Omental fat pad (tissue), 4 donors: ENCODE measurements at places on chromosomes 13 and 19.

- no peak for DNase-seq
Measured at GRCh38 chr19:15404097-15404779, 14.6 kb downstream of the AKAP8L start.

DNA sequence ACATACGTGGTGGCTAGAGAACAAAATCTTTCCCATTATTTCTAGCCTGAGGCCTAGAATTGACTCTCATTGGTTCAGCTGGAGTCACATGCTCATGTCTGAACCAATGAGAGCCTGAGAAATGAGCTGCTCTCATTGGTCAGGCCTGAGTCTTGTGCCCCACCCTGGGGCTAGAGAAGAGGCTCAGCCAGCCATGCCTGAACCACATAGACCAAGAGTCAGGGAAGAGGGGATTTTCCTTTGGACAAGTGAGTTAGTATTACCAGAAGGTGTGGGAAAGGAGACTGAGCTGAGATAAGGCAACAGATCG is 6.9 kb downstream of the FXYD5 start:
- no peak for DNase-seq

DNA sequence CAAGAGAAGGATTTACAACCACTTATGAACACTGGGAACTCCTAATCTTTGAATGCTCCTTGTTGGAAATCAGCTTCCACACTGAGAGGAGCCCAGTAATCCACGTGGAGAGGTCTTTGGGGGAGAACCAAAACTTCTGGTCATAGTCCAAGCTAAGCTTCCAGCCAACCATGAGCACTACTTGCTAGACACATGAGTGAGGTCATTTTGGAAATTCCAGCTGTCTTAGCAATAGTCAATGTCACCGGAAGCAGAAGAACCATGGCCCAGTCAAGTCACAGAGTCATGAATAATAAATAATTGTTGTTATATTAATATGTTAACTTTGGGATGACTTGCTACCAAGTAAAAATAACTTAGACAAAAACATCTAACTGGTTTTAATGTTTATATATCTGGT is 324.9 kb upstream of the SGCG start:
- no peak for DNase-seq

GRCh38 chr13:74114202-74114601 is 20.0 kb downstream of the KLF12 start:
- no peak for DNase-seq

- DNase-seq: no peak
Measured at GRCh38 chr13:43263047-43263446, 239.7 kb downstream of the DNAJC15 start.

DNA sequence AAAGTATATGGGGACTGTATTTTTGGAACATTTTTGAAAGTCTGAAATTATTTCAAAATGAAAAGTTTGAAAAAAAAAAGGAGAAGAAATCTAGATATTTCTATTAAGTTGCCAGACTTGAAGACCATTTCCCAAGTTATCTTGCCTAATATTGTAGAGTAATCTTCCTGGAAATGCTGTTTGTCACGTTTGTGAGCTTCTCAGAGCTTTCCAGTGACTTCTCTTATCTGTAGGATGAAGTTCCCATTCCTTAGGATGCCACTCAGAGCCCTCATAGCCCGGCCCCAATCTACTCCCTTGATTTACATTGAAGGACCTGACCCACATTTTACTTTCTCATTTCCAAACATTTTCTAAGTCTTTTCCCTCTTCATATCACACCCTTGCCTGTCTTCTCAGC is 23.6 kb downstream of the CEACAM8 start:
- DNase-seq: no peak

DNA sequence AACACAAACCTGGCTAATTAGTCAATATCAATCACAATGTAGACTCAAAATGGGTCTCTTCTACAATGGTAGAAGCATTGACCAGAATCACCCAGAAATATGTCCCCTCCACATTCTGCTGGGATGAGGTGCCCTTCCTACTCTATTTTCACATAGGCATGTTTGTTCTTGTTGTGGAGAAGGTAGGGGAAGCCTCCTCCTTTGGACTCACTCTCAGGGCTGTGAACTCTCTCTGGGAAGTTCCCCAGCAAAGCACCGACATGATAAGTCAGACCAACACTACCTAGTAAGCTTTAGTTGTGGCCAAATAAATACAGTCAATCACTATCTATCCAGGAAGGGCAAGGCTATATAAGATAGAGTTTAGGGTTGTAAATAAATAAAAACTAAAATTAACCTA is 194.5 kb upstream of the UBL3 start:
- no peak for DNase-seq

DNA sequence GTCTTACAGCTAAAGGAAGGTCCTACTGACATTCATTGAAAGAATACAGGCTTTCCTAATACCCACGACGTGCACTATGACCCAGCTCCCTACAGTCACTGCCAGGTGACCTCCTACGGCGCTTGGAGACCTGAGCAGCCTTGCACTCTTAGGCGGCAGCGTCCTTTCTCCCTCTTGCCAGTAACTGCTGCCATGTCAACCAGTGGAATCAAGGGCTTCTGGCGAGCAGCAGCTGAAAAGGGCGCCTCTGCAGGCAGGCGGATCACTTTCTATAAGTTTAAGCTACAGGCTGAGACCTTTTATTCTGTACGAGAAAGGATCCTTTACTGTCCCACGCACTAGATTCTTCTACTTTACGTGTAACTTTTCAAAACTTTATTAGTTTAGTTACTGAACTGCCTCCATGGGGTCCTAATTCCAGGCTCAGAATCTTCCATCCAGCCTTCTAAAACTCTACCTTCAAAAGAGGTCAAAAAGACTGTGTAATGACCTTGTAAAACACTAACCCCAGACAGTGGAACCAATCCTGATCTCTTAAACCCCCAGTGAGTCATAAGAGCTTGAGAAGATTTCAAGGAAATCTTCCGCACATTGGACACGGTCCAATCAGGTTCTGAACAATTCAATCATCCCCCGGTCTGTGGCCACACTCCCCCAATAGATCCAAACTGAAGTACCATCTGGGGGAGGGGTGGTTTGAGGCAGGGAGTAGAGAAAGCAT is 1.9 kb downstream of the KCTD12 start:
- no peak for DNase-seq

DNA sequence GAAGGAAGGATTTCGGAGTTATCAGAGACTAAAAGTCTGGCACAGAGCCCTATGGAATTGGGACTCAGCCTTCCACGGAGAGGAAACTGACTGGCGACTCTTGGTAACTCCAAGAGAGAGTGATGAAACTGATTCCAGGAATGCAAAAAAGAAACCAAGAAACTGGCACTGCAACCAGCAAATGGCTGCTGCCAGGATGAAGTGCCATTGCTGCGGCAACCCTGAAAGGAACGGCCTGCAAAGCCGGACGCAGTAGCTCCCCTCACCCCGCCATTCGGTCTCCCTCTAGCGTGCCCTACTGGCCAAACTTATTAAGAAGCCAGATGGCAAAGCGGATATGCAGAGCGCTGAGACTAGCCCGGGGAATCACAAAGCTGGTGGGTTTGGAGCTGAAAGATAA is 236.0 kb downstream of the PCDH9 start:
- no peak for DNase-seq

GRCh38 chr13:107069108-107069776 is 501.3 kb upstream of the ARGLU1 start:
- no peak for DNase-seq

- DNase-seq: no peak
Measured at GRCh38 chr19:45172173-45172572, 5.9 kb downstream of the TRAPPC6A start.

GRCh38 chr13:23571431-23571830 is 1.2 kb downstream of the TNFRSF19 start:
- no peak for DNase-seq

- DNase-seq: no peak
Measured at GRCh38 chr19:50268501-50268900, 60.7 kb downstream of the KCNC3 start.

GRCh38 chr13:25440061-25440460 is 68.3 kb downstream of the ATP8A2 start:
- no peak for DNase-seq

GRCh38 chr19:14148751-14149410 is 12.5 kb upstream of the ASF1B start:
- DNase-seq: no peak

DNA sequence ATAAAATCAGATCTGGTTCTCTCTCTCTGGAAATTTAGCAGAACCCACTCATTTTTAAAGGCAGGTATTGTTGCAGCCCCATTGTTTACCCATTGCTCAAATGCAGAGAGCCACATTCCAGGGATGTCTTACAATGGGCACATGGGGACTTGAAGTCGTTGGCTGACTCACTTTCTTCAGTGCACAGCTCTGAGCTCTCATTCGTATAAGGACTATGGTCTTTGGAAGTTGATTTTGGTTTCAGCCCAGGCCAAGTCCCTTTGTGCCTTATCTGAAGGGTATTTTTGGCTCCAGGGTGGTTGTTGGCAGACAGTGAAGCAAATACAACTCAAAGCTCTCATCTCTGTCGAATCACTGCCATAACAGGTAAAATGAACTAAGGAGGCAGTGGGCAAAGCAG is 47.3 kb upstream of the CLDN10 start:
- no peak for DNase-seq

- no peak for DNase-seq
Measured at GRCh38 chr19:48645620-48646000, 377 bp downstream of the CA11 start.

DNA sequence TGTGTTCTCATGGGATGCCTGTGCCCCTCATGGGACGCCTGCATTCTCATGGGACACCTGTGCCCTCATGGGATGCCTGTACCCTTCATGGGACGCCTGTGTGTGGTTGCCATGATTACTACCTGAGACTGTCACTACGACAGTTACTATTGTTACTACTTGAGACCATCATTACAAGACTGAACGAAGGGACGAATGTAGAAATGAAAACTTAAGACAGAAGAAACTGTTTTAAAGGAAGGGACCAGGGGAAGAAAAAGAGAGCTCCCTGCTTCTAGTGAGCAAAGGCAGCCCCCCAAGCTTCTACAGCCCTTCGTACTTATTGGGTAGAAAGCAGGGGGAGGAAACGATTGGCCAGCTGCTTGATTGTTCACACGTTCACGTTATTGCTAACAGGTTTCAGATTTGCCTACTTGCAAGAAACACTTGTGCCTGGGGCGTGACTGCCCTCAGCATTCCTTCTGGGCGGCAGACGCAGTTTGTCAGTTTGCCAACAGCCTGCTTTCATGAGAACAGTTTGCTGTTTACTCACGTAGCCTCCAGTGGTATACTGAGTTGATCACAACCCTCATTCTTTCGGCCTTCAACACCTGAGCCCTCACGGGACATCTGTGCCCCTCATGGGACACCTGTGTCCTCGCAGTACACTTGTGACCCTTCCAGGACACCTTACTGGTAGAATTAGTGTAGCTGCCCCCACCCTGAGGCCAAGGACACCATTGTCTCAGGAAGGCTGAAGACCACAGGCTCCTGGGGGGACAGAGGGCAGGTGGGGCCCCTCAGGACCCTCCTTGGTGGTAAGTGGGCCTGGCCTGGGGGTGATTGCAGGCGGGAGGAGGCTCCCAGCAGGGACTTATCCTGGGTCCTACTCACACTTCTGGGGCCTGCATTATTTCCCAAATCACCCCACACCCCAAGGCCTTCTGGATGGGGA is 2.5 kb upstream of the S1PR4 start:
- DNase-seq: no peak

- no peak for DNase-seq
Measured at GRCh38 chr13:61685682-61686012, 270.0 kb upstream of the PCDH20 start.

- no peak for DNase-seq
Measured at GRCh38 chr19:50238043-50238442, 34.6 kb downstream of the MYH14 start.

DNA sequence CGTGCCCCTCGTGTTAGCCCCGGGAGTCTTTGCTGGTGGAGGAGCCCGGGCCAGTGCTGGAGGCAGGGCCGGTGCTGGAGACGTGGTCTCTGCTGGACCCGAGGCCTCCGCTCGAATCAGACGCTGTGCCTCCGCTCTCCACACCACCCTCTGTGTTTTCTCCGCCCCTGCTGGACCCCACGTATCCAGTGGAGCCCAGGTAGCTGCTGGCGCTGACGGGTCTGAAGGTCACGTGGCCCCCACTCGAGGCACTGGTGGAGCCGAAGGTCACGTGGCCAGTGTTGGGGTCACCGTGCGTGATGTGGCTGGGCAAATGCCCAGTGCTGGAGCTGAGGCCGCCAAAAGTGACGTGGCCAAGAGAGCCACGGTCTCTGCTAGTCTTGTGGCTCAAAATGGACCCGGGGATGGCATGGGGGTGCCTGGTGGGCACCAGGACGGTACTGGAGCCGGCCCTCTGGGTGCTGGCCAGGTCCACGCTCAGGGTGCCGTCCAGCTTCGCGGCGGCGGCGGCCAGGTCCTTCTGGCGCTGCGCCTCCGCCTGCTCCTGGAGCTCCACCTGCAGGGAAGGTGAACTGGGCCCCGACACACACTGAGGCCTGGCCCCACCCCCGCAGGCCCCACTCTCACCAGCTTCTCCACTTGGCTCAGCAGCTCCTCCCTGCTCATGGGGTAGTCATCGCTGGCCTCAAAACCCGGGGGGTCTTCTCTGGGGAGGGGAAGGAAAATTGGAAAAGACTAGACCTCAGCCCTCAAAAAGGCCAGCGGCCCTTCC is 27.3 kb downstream of the ZNF114 start:
- DNase-seq: no peak

- no peak for DNase-seq
Measured at GRCh38 chr13:31866099-31866498, 126.8 kb downstream of the RXFP2 start.

DNA sequence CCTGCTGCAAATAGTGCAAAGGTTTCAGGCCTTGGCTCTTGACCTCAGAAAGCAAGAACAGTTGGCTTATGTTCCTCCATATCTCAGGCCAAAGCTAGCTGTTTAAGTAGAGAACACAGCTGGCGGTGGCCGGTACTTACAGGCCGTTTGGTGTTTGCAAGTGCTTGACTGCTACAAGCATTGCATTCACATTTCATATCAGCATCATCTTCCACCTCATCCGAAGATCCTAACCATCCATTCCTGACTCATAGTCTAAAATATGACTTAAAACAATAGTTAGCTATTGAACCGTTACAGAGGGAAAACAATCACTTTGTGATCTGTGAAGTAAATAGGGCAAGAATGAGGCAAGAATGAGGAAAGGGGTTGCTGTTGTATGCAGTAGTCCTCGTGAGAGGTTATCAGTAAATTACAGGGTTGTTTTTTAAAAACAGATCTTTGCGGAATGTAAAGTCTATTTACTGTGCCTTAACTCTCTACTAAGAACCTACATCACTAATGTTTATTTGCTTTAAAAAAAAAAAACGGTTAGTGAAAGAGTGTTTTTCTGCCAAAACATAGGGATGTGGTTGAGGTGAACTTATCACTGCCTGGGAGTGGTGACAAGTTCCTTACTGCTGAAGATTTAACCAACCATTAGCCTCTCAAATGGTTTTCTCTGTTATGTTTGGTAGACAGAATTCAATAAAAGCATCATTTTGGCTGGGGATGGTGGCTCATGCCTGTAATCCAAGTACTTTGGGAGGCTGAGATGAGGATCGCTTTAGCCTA is 21.6 kb upstream of the WDR88 start:
- DNase-seq: no peak

- DNase-seq: no peak
Measured at GRCh38 chr13:91211510-91211909, 136.0 kb upstream of the MIR17HG start.

DNA sequence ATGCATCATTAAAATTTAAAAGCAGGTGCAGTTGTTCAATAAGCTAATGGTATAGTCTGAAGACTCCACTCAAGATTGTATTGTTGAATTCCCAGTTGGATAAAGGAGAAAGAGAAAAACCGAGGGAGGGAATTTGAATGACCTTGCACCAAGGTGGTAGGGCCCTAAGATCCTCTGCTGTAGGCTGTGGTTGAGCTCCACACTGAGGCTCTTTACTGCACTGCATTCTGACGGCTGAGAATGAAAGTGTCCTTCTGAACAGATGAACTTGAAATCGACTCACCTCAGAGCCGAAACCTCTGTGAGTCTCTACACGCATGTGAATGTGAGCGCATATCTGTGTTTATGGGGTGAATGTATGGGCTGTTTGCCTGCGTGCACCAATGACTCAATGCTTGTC is 388.9 kb upstream of the DACH1 start:
- no peak for DNase-seq
